ENCODE measurements at places on chromosomes 1 and 21. TPM values are rescaled to one million over a fixed set of nuclear protein-coding genes. Genes with fewer than 3 reads are reported as not detected.
A peak's percentile ranks its signal among the peaks of the same experiment; 100 is the strongest.

DNA sequence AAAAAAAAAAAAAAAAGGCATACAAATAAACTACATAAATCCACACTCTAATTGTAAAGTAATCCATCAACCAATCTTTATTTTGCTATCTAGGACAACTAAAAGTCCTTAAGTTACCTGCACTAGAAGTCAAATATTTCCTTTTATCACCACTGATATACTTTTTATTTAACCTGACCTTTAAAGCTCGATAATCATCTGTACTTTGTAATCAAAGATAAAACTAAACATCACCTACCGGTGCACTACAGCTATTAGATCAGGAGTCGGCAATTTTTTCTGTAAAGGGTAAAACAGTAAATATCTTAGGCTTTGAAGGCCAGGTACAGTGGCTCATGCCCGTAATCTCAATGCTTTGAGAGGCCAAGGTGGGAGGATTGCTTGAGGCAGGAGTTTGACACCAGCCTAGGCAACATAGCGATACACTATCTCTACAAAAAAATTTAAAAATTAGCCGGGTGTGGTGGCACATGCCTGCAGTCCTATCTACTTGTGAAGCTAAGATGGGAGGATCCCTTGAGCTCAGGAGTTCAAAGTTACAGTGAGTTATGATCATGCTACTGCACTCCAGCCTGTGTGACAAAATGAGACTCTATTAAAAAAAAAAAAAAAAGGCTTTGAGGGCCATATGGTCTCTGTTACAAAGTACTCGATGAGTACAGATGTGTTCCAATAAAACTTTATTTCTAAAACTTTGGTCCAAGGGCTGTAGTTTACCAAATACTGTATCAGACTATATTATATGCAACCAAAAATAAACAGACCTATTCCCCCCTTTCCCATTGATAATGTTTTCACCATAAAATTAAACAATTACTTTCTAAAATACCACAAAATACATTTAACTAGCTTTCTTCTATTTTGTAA, 47.1 kb downstream of the TESK2 start:
- DNase-seq = no peak
- no peak overlapping the region for H3K27ac ChIP-seq
- no peaks in the 10 kb centered on the region for H3K27me3 ChIP-seq
- H3K4me3 ChIP-seq = no peak overlapping the region
- no peaks in the 10 kb centered on the region for H3K36me3 ChIP-seq
- H3K4me1 ChIP-seq = no peaks in the 10 kb centered on the region

- no peak overlapping the region for H3K4me3 ChIP-seq
- H3K27me3 ChIP-seq = no peaks in the 10 kb centered on the region
- H3K27ac ChIP-seq = peak overlapping the region; percentile 28
- DNase-seq = no peak
- H3K4me1 ChIP-seq = peaks cover 18% of the 10 kb centered on the region
Measured at GRCh38 chr1:91502672-91503184, 2.1 kb downstream of the CDC7 start.

DNA sequence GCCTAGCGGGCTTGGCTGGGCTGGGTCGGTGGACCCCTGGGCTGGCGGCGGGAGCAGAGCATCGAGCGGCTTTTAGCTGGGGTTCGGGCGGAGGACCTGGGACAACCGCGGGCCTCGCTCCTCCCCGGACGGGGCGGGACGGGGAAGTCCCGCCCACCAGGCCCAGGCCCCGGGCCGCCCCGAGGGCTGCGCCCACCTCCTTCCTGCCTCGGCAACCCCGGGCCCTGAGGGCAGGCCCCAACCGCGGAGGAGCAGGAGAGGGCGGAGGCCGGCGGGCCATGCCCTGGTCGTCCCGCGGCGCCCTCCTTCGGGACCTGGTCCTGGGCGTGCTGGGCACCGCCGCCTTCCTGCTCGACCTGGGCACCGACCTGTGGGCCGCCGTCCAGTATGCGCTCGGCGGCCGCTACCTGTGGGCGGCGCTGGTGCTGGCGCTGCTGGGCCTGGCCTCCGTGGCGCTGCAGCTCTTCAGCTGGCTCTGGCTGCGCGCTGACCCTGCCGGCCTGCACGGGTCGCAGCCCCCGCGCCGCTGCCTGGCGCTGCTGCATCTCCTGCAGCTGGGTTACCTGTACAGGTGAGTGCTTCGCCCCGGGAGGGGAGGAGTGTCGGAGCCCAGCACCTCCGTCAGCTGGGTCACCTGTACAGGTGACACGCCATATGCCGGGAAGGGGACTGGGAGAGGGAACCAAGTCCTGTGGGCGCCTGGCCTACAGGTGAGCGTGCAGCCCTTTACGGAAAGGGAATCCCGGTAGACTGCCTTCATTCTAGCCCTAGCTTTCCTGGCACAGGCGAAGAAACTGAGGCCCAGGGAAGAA, at the start of gene XKR8:
Gene XKR8 (plus strand): TSS at position 182 of the 812 bp plus-strand sequence. CDS start 97 bp downstream, at position 279.
- peak within 1 kb of the TSS; percentile 73 for H3K4me3 ChIP-seq
- no peak within 1 kb of the TSS for H3K27ac ChIP-seq
- peaks cover 19% of the 10 kb centered on the region for H3K36me3 ChIP-seq
- no peaks in the 10 kb centered on the region for H3K27me3 ChIP-seq
- H3K4me1 ChIP-seq = peaks cover 8% of the 10 kb centered on the region

DNA sequence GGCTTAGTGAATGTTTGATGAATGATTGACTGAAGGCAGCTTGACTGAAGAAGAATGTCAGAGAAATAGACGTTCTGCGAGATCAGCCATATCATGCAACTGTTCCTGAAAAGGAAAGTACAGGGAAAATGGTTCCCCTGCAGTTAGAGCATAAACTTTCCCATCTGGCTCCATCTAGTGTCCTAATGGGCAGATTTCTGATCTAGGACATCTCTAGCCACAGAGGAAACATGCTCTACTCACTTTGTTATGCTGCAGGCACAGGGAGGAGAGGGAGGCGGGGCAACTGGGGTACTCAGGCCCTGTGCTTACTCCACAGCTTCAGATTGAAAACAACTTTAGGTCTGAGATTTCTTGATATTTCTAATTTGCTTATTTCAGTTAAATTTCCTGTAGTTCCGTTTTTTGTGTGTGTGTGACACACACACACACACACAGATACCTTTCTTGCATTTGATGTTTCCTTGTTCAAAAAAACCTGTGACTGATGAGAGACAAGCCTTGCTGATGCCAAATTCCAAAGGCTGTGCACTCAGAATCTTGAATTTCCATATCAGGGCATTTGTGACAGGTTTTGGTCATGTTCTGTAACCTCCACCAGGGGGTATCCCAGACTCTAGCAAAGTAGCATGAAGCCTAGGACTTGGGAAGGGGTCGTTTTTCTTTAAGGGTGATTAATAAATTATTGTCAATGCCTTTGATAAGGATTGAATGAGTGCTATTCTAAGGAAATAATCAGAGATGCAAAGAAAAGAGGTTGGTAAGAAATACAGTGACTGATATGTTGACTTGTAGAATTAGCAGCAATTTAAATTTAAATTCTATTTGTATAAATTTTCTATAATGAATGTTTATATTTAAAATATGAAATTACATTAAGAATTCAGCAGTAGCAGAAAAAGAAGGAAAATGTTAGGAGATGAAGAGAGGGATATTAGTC, 139.7 kb upstream of the BEND5 start:
- peaks cover 17% of the 10 kb centered on the region for H3K4me1 ChIP-seq
- no peaks in the 10 kb centered on the region for H3K27me3 ChIP-seq
- no peaks in the 10 kb centered on the region for H3K36me3 ChIP-seq
- peak; percentile 53 for DNase-seq
- H3K4me3 ChIP-seq = no peak overlapping the region

GRCh38 chr1:21764615-21765423, 18.1 kb downstream of the USP48 start:
- H3K27me3 ChIP-seq = no peaks in the 10 kb centered on the region
- DNase-seq = peak; percentile 78
- H3K4me3 ChIP-seq = no peak overlapping the region
- peaks cover 21% of the 10 kb centered on the region for H3K4me1 ChIP-seq
- peak overlapping the region; percentile 71 for H3K27ac ChIP-seq

DNA sequence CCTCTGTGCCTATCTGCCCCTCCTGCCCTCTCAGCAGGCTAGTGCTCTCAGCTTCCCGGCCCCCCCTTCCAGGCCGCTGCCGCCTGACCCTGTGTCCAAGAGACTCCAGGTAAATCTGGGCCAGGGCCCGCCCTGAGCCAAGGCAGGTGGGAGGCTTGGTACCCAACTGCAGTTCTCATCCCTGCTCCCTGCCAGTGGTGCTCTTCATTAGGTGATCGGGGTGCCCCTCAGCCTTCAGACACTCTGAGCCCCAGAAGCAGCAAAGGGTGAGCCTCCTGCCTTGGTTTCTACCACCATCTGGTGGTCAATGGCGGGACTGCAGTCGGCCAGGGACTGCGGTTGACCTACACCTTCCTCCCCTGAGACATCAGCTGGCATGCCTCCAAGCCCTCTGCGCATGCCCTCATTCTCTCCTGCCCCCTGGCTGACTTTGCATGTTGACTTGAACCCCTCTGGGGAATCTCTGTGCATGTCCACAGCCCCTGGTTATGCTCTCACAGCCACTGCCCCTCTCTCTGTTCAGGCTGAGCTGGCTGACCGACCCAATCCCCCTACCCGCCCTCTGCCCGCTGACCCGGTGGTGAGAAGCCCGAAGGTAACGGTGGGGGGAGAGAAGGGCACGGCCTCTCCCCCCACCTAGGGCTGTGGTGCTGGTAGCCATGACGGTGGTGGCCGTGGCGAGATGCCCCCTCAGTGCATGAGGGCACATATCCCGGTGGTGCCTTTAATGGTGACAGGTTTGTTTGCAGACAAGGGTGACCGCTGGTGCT, 2.0 kb upstream of the EFNA4 start:
- H3K27me3 ChIP-seq = no peaks in the 10 kb centered on the region
- H3K4me1 ChIP-seq = peaks cover 30% of the 10 kb centered on the region
- H3K4me3 ChIP-seq = no peak overlapping the region

GRCh38 chr1:59506952-59507351, 210.1 kb downstream of the FGGY start:
- no peaks in the 10 kb centered on the region for H3K27me3 ChIP-seq
- no peaks in the 10 kb centered on the region for H3K36me3 ChIP-seq
- peaks cover 15% of the 10 kb centered on the region for H3K4me1 ChIP-seq

DNA sequence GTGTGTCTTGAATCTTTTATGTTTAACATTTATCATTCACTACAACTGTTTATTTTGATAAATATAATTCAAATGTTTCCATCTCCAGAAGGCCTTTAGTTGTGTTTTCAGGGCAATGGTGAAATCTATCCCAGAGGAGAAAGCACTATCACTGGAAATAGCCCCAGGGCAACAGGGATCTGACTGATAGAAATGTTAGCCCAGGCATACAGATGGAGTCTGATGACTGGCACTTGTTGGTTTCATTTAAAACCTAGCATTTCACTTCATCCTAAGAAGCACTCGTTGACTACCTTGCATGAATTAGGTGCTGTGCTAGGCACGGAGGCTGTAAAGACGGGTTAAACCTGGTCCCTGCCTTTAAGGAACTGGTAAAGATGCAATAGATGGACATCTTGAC, 103.1 kb downstream of the C1orf21 start:
- H3K4me3 ChIP-seq = no peak overlapping the region
- no peaks in the 10 kb centered on the region for H3K27me3 ChIP-seq
- no peaks in the 10 kb centered on the region for H3K36me3 ChIP-seq
- no peak for DNase-seq
- peaks cover 53% of the 10 kb centered on the region for H3K4me1 ChIP-seq

- peaks cover 9% of the 10 kb centered on the region for H3K4me1 ChIP-seq
- DNase-seq = no peak
- H3K36me3 ChIP-seq = no peaks in the 10 kb centered on the region
- peaks cover 31% of the 10 kb centered on the region for H3K27me3 ChIP-seq
- H3K27ac ChIP-seq = no peak overlapping the region
Measured at GRCh38 chr1:25533775-25534409, 9.5 kb upstream of the LDLRAP1 start.

GRCh38 chr1:43129426-43129825, 42.7 kb downstream of the EBNA1BP2 start:
- no peaks in the 10 kb centered on the region for H3K4me1 ChIP-seq
- no peak overlapping the region for H3K4me3 ChIP-seq
- no peaks in the 10 kb centered on the region for H3K36me3 ChIP-seq

DNA sequence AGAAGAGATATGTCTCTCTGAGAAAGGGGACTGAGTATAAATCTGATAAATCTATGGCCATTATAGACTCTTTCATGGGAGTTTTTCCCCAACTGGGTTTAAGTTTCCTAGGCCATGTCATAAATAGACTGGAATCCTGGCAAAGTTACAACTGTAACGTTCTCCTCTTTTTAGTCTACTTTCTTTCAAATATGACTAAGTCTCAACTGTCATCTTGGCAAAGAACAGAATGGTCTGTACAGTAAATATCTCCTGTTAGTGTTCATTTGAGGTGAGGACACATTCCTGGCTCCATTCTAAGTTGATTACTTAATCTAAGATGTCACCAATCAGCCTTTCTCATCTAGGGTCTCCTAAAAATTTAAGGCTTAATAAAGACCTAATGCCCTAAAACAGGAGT, 300.5 kb downstream of the BRINP2 start:
- no peak overlapping the region for H3K27ac ChIP-seq
- no peaks in the 10 kb centered on the region for H3K4me1 ChIP-seq
- no peaks in the 10 kb centered on the region for H3K36me3 ChIP-seq

- no peak for DNase-seq
- H3K27me3 ChIP-seq = no peaks in the 10 kb centered on the region
- no peaks in the 10 kb centered on the region for H3K4me1 ChIP-seq
- no peaks in the 10 kb centered on the region for H3K36me3 ChIP-seq
- H3K27ac ChIP-seq = no peak overlapping the region
- no peak overlapping the region for H3K4me3 ChIP-seq
Measured at GRCh38 chr21:30482130-30482529, 2.0 kb upstream of the KRTAP19-1 start.

The ITPKB gene
- 11.8 TPM for total RNA-seq

The CCDC185 gene
- 0.17 TPM for total RNA-seq

The TMEM79 gene
- 12.9 TPM for total RNA-seq

The SHE gene
- not detected for total RNA-seq

The CCDC17 gene
- 8.3 TPM for total RNA-seq

The NBPF4 gene
- not detected for total RNA-seq

The CAPN9 gene
- not detected for total RNA-seq

The RGS5 gene
- total RNA-seq = 1.9 TPM

The ADAMTS1 gene
- 4.1 TPM for total RNA-seq

The DLGAP3 gene
- total RNA-seq = 1.0 TPM

The PERM1 gene
- total RNA-seq = not detected

The RUNX3 gene
- 1.3 TPM for total RNA-seq
